ENCODE measurements at places on chromosomes 12 and 14.

- no peak for DNase-seq
Observed at GRCh38 chr14:72524295-72524629, 369.6 kb downstream of the DPF3 start.

GRCh38 chr12:13536219-13536910 is 339.8 kb downstream of the EMP1 start:
- DNase-seq, result no peak

DNA sequence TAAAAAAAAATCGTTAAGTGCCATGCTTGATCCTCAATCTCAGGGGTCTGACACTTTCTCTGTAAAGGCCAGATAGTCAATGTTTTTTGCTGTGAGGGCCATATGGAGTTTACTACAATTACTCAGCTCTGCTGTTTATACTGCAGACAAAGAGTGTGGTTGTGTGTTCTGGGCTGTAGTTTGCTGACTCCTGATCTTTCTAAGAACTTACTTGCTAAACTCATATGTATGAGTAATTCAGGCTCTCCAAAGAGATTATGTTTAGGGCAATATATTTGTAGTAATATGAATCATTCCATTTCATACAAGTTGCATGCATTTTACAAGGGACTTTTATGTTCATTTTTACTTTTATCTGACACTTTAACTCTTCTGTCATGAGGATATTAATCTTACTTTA is 188.2 kb downstream of the TMTC2 start:
- DNase-seq, result no peak

DNA sequence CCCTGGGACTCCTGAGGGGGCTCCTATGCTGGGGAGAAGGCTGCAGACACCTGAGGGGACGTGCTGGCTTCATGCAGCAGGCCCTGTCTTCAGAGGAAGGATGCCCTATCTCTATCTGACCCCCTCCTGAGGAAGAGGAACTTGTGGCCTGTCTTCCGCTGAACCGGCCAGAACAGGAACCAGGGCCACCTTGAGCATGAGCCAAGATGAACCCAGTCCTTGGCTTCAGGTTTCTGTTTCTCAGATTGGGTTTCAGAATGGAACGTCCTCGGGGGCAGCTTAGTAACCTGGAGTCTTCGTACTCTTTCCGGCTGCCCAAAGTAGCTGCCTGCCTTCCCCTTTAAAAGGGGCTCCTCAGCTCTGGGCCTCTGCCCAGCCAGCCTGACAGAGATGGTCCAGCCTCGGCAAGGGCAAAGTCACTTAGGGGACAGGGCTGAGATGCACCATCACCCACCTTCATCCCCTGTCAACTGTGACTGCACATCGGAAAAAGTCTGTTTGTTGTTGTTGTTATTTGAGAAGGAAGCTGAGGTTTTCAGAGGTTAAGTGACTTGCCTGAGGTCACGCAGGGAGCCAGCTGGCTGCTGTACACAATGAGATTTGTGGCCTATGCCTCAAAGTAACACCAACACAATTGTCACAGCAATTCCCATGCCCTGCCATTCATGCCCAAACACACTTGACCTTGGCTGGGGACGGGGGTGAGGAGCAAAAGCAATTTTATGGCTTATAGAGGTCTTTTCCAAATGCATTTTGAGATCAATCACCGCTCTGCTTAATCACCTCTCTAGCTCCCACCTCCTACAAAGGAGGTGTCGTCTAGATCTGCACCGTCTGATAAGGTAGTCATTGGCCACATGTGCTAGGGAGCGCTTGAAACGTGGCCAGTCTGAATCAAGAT is 13.4 kb downstream of the ASB2 start:
- peak; percentile 38 for DNase-seq

GRCh38 chr14:35234012-35234805 is 58.0 kb upstream of the PSMA6 start:
- DNase-seq, result no peak

DNA sequence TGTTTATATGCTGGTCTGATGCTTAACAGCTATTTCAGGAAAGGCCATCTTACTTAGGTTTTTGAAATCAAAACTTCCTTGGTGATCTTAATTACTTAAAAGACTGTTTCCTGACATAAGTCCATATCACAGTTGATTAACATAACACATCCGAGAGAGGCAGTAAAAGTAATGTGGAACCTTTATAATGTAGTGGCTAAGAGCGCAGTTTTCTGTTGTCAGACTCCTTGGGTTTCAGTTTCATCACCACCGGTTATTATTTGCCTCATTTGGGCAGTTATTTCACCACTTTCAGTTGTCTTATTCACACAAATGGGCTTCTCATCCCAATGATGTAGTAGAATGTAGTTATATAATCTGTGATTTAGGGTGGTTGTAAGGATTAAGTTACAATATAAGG is 30.9 kb downstream of the TBC1D15 start:
- DNase-seq, result no peak

DNA sequence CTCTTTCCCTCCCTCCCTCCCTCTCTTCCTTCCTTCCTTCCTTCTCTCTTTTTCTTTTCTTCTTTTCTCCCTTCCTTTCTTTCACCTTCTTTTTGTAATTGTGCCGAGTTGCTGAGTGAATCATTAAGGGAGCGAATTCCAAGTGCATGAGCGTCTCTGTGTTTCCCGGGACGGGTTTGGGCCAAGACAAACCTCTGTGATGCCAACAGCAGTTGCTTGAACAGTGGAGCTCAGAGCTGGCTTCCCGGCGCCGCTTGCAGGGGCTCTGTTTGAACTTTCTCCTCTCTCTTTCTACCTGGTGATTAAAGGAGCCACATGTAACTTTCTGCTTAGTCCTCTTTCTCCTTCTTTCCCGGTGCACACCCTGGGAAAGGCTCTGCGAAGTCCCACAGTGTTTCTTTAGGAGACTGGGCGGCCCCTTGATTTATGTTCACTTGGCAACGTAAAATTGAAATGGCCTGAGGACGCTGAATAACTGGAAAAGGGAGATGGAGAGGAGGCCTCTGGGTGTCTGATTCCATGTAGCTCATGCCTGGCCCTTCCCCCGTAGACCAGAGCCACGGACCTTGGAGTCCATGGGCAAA is 33.7 kb upstream of the MAP1LC3B2 start:
- no peak for DNase-seq

DNA sequence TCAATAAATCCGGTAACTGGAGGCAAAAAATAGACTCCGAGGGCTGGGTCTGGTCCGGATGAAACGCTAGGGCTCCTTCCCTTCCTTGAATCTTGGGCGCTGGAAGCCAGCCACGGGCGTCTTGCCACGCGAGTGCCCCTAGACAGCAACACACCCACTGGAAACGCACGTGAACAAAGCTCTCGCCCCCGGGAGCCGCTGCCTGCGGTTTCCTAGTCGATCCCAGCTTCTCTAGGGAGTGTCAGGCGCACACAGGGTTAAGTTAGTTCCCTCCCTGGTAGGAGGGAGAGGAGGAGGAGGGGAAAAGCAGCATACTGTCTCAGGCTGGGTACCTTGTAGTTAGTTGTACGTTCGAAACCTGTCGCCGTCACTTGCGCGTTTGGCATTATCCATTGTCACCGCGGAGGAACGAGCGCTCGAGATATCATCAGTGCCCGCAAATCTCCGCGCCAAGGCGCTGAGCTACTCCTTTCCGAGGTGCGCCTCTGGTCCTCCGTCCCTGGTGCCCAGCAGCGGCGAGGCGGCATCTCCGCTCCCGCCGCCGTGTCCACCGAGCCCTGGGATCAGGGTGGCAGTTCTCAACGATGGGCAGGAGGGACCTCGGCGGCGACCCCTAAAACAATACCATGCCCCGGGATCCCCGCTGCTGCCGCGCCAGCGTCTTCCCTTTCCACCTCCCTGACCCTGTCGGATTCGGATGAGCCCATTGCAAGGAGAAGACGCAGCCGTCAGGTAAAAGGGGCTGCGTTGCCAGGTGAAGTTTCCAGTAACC is at the start of gene FLRT2:
TSS of gene FLRT2 (plus strand) at position 342 of the 772 bp plus-strand sequence. CDS start 91,371 bp downstream, outside the sequence.
- DNase-seq, result no peak

DNA sequence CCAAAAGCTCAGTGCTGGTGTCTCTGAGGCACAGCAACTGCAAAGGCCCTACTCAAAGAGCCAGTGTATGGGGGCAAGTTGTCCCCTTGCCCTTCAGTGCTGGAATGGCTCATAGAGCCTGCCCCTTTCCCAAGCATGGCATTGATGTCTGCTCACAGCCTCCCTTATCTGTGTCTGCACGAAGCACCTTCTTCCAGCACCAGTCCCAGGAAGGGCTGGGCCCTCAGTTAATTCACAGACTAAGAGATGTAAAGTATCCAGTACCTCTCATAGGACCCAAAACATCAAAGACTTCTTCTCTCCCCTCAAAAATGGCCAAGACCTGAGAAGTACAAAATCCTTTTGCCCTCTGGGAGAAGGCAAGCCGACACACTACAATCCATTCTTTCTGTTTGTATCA is 1.6 kb upstream of the CMAS start:
- no peak for DNase-seq

DNA sequence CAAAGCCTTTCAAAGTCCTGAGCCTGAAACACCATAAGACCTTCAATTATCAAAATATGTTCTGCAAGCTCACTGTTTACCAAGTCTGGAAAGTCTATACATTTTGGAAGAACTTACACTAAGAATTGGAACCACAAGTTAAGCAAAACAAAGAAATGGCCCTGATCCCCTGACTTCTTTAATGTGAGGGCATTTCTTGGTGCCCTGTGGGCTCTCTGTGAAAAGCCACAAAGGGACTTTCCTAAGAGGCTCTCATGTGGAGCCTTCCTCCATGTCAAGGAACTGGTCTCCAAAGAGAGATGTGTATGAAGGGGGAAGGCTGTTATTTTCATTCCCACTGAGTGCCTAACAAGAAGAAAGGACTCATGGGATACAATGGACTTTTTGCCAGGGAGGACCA is 13.5 kb upstream of the MYH6 start:
- DNase-seq, result no peak

GRCh38 chr12:19382111-19382526 is 57.2 kb upstream of the AEBP2 start:
- DNase-seq, result peak; percentile 43

DNA sequence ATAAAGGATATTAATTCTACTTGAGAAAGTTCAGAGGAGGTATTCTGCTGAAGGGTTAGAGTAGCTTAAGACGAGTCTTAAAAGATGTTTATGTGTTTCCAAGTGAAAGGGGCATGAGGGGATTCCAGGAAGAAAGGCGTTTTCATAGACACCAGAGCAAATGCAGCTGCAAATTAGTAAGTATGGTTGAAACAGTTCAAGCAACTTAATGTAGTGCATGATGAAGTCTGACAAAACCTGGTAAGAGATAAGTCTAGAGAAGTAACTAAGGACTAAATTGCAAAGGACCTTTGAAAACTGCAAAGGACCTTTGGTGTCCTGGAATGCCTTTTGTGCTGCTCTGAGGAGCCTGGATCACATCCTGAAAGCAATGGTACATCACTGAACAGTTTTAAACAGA is 11.5 kb downstream of the LUM start:
- no peak for DNase-seq

DNA sequence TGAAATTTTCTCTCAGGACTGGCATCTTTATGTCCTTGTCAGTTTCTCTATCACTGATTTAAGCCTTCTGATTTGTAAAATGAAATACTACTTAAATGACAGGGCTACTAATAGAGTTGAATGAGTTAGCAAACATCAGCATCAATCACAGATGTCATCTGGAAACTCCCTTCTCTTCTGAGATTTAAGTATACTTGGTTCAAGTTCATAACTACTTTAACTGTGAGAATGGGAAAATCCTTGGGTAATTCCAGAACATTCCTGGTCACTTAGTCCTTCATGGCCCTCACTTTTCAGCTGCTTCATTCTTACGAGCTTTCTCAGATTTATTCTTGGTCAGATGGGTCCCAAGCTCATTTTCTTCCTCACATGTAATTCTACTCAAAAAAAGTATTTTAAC is 1655.3 kb upstream of the FLRT2 start:
- no peak for DNase-seq

DNA sequence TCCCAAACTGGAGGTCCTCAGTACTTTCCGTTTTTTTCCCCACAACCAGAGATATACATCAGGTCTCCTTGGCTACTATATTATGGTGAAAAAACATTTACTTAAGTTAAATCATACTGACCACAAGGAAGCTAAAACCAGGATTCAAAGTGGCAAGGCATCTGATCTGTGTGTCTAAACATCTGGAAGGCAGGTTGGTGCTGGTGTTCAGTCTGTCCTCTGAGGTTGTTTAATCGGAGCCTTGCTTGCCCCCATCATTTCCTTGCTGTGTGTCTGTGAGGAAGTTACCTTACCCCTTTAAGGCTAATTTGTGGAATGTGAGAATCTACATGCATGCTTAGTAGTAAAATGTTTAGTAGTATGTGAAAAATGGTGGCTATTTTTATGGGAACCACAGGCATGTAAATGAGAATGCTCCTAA is 75.6 kb downstream of the GALNT4 start:
- no peak for DNase-seq

DNA sequence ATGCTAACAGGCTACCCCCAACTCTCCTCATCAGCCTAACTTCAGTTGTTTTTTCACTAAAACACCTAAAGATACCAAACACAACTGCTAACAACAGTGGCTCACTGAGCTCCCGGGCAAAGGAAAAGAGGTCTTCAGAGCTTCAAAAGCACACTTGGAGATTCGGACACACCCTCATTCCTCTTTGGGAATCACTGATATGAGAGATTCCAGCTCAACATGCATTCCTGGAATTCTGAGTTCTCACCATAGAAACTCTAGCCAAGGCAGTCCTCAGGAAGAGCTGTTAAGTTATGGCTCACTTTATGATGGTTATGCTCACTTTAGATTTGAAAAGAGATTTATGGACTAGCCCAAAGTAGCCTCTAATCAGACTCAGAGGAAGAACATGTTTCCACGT is 40.1 kb downstream of the STXBP6 start:
- no peak for DNase-seq

DNA sequence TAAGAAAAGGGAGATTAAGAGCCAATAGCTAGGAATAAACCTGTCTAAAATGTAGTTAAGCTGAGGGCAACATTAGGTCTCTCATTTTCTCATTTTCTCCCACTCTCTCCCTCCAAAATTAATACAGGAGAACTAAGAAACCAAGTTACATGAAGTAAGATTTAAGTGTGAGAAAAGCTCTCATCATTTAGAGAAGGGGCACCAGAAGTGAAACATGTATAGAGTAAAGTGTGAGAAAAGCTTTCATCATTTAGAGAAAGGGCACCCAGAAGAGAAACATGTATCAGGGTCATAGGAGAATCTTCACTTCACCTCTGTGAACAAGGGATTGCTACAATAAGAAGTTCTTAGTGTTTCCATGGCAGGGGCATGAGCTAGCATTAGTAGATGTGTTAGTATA is 132.4 kb upstream of the CNTN1 start:
- no peak for DNase-seq

- DNase-seq, result no peak
Observed at GRCh38 chr12:126358806-126359205, 1293.6 kb downstream of the AACS start.

GRCh38 chr12:84802161-84802560 is 110.4 kb downstream of the SLC6A15 start:
- DNase-seq, result no peak

- peak; percentile 88 for DNase-seq
Observed at GRCh38 chr14:69611172-69612013, at the start of gene SUSD6. Gene SUSD6, plus strand, starts transcription at chr14:69611596. Its CDS starts 46,997 bp downstream, at chr14:69658593.

DNA sequence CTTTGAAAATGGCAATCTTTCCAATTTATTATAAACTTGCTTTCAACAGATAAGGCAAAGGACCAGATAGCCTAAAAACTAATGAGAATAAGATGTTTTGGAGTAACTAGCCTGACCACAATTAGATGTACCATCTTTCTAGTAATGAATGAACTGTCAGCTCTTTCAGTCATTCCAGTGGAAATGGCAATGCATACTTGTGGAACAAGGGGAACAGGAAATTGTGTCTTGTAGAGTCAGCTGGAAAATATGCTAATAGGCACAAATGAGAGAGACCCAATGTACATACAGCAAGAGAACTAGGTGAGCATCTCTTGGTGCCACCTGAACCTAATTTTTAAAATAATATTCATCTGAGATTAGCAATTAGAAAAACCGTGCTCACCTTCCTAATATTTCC is 76.1 kb upstream of the GPHB5 start:
- DNase-seq, result no peak

Data from stimulated activated CD8-positive, alpha-beta memory T cell treated with anti-CD3 and anti-CD28 coated beads, Interleukin-7, amount 100 ng/mL, for 4 hours (primary cell).